Peyer's patch (tissue), 4 donors: ENCODE measurements at places on chromosomes 6 and 20.

DNA sequence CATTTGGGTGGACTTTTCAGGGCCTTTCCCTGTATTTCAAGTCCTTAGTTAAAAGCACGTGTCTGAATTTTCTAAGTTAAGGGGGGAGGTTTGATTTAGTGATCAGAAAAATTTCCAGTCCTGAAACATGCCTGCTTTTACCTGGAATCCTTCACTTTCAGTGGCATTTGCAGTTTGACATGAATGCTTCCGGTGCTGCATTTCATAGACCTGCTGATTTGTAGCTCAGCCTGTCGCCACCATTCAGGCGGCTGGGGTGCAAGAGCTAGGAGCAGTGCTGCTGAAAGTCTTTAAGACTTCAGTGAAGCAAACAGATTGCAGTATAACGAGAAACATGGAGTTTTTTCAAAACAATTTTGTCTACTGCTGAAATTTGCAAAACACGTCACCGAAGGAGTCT lies 14.0 kb downstream of the RPS6KA2 start:
- DNase-seq, result no peak

- DNase-seq, result no peak
Observed at GRCh38 chr20:14441201-14441600, 103.8 kb upstream of the FLRT3 start.

DNA sequence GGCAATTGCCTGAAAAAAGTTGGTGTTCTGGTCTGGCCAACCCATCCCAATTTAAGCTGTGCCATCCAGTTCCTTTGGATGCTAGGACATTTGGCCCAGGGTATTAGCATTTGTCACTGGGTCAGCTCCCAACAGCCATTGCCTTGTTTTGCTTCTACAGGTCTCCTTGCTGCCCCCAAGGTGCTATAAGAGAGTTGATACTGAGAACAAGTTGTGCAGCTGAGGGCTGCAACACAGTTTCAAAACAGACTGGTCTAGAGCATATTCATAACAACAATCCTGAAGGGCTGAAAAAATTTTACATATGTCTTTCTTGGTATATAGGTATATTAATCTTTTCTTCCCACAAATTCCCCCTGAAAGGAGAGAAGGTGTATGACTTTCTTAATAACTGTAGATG lies 61.0 kb downstream of the LYRM4 start:
- DNase-seq, result no peak

GRCh38 chr6:167329014-167329413 lies 4.1 kb downstream of the TTLL2 start:
- DNase-seq, result no peak

GRCh38 chr6:25027221-25027916 lies 91.6 kb upstream of the RIPOR2 start:
- DNase-seq, result peak; percentile 89

DNA sequence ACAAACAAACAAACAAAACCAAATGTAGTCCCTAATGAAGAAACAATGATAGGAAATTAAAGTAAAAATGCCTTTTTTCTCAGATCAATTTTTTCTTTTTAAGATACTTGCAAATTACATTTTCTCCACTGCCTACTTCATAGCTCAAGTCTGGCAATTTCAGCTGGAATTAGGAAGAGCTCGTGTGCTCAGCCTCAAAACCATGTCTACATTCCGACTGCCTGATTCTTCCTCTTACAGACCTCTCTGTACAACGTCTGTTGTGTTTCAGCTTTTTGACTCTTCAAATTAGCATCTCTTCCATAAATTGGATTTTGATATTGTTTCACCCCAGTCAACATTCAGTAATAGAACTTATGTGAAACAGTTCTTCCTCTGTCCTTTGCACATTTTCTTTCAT lies 9.3 kb upstream of the EDN1 start:
- no peak for DNase-seq

GRCh38 chr6:49202924-49203536 lies 260.0 kb downstream of the MMUT start:
- DNase-seq, result no peak

DNA sequence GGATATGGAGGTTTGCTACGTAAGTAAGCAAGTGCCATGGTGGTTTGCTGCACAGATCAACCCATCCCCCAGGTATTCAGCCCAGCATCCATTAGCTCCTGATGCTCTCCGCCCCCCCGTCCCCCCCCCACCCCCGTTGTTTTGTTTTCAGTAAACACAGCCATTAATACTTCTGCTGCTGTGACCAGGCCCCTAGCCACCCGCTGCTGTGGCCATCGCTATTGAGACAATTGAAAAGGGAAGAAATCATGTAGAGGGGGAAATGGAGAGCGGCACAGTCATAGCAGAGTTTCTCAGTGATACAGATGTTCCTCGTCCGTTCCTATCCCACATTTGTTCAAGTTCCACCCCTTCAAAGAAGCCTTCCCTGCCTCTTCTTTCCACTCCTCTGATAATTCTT lies 24.9 kb downstream of the SLC35D3 start:
- no peak for DNase-seq

DNA sequence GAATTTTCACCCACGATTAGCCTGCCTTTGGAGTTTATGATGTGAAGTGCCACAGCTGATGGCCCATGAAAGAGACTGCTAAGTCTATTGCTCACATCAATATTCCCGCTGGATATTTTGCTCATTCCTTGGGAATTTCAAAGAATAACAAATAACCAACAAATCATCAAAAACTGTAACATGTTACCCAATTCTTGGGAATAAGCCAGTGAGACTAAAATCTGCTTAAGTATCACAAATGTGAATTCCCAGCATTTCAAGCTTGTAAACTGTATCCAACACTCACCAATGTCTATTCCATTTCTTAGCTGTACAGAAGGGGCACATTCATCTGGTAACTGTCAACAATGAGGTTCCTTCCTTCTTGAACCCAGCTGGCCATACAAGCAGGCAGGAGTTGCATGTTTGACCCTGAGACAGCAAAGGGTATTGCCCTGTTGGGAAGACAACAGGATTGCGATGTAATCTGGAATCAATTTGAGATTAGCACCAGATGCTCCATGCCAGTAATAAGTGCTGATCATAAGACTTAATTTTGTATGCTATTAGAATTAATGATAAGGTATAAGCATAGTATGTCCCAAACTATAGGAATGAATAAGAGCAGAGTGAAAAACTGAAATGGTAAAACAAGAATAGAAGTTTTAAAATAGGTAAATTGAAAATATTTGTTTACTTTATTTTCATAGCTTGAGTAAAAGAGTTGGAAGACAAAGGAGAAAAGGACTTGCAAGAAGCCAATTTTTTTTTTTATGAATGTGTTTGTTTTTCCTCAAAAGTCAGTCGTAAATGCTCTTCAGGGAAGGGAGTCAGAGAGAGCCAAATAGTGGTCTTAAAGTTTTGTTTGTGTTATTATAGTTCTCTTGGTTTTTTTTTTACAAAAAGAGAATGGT lies 58.8 kb downstream of the RSPO3 start:
- DNase-seq, result no peak

DNA sequence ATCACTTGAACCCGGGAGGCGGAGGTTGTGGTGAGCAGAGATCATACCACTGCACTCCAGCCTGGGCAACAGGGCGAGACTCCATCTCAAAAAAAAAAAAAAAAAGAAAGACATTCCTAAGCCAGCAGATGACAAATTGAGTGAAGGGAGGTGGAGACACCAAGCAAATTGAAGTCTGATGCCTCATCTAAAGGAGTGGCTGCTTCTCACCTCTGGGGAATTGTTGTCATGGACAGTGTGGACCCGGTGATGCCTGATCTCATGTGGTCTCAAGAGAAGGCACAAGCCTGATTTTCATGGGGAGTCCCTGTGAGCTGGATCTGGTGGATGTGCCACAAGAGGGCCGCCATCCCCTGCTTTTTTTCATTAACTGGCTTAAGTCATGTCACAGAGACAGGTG lies 272.0 kb downstream of the ZNF217 start:
- no peak for DNase-seq

- DNase-seq, result no peak
Observed at GRCh38 chr6:39189915-39190544, 39.2 kb downstream of the KCNK5 start.

DNA sequence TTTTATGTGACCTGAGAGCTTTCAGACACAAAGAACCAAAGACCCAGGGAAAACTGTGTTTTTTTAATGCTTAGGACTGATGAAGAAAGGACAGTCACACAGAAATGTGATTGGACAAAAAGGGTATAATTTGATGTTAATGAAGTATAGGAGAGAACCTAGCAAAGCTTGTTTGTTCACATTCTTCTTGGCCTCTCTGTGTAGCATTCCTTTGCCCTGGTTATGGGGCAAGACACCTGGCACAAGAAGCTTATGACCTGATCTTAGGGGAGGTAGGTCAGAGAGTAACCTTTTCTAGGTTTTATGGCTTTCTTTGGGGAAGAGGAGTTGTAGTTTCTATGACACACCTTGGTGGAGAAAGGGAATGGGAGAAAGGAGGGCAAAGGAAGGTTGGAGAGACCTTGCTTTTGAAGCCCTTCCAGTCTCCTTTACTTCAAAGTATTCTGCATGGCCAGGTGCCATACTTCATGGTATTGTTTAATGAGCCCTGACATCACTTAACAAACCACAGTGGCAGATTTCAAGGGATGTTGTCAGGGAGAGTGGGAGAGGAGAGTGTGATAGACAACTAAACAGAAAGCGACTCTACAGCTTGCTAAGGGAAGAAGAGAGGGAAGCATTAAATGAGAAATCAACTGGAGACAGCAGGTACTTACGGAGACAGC lies 701.8 kb upstream of the FLRT3 start:
- DNase-seq, result no peak

- no peak for DNase-seq
Observed at GRCh38 chr20:59777814-59778575, 155.4 kb downstream of the SYCP2 start.

GRCh38 chr20:10521068-10521831 lies 86.1 kb downstream of the SLX4IP start:
- no peak for DNase-seq

GRCh38 chr6:116536216-116536621 lies 9.3 kb downstream of the TRAPPC3L start:
- DNase-seq, result no peak

- no peak for DNase-seq
Observed at GRCh38 chr6:135592276-135592675, 94.7 kb upstream of the AHI1 start.

DNA sequence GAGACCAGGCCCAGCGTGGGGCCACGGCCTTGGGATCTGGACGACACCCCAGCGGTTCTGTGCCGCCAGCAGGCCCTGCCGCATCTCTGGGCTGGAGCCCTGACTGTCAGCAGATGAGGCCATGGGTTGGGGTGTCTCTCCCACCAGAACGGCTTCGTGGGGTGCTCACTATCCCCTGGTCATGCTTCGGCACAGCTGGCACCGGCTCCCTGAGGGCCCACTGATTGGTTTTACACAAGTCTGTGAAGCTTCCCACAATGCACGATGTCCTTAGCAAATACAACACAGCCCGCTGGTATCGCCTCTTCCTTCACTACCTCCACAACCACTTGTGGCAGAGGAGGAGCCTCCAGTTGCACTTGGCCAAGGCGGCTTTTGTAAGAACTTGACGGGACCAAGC lies 94.3 kb downstream of the THBS2 start:
- DNase-seq, result no peak

DNA sequence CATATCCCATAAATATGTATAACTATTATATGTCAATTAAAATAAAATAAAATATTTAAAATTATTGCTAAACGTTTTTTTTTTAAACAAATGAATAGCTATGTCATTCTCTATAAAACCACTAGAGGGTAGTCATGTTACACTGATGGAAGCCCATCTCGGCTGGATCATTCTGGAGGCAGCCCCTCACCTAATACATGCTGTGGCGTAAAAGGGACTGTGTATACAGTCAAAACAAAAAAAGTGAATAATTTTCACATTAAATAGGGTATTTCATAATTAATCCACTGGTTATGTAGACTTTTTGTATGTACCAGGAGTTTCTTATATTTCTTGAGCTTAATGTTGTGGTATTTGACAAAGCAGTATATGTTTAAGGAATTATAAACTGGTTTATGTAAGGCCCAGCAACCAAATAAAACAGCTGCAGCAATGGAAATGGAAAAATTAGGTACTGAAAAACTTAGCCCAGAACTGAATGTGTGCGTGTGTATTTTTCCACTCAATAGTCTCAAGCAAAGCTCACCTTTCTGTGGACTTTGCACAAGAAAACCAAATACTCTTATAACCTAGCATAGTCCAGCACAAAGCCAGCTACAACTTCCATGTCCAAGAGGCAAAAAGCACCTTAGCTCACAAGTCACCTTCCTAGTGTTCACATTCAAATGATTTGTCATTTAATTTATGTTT lies 81.7 kb downstream of the COL9A1 start:
- no peak for DNase-seq

- DNase-seq, result no peak
Observed at GRCh38 chr6:81439417-81439816, 313.1 kb downstream of the TENT5A start.

GRCh38 chr6:36976007-36976264 lies 10.1 kb downstream of the MTCH1 start:
- no peak for DNase-seq

DNA sequence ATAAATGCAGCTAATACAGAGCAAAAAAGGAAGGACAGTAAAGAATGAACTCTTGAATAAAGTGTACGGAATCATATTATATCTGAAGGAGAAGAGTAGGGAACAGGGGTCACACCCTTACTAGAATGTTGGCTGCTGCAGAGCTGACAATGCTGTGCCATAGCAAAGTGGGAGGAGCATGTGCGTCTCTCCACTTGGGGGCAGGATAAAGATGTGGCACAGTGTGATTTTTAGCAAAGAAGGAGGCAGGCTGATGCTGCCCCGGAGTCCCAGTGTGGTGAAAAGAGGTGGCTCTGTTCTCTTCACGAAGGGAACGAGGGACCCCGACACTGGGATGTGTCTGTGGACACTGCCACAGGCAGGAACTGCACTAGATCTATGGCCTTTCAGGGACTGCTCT lies 67.5 kb downstream of the INSM1 start:
- no peak for DNase-seq

DNA sequence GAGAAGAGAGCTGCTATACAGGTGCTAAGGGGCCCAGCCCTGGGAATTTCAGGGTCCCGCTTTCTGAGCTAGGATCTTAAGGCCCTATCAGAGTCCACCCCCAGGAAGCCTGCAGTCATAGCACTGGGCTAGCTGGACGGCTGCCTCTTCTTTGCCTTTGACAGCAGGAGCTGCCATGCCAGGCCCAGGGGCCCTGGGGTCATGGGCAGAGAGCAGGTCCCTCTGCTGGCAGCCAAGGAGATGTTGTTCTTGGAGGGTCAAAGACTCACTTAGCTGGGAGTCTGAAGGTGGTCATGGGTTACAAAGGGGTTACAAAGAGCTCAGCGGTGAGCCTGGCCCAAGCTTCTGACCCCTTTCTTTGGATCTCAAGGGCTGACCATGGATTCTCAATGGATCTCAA lies 52.7 kb downstream of the RPP21 start:
- no peak for DNase-seq

DNA sequence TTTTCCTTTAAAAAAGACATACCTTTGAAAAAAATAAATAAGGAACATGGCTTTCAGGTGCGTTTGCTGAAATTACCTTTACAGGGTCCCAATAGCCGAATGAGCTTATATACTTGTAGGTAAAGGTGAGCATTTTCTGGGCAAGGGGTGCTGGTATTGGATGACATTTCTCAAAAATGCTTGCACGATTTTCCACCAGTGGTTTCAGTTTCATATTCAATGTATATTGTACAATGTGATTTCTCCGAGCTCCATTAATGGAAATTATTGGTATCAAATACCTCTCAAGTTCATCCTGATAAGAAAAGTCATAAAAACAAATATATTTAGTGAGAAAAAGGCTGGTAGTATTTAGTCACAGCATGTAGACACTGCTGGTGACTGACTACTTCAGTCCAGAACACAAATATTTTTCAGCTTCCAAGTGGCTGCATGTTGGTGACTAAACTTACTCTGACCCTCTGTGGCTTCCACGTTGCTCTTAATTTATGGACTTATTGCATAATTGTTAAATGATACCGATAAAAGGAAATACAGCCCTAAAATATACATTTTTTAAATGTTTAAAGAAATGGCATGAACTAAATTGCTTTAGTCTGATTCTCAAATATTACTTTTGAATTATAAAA lies 32.9 kb upstream of the ZBTB24 start:
- no peak for DNase-seq
